ENCODE measurements at places on chromosomes 12 and 14.
A peak's percentile ranks its signal among the peaks of the same experiment; 100 is the strongest.

- no peak for DNase-seq
Measured at GRCh38 chr12:100724071-100724470, 70.5 kb upstream of the ANO4 start.

GRCh38 chr14:78425330-78425729 lies 255.2 kb downstream of the NRXN3 start:
- no peak for DNase-seq

DNA sequence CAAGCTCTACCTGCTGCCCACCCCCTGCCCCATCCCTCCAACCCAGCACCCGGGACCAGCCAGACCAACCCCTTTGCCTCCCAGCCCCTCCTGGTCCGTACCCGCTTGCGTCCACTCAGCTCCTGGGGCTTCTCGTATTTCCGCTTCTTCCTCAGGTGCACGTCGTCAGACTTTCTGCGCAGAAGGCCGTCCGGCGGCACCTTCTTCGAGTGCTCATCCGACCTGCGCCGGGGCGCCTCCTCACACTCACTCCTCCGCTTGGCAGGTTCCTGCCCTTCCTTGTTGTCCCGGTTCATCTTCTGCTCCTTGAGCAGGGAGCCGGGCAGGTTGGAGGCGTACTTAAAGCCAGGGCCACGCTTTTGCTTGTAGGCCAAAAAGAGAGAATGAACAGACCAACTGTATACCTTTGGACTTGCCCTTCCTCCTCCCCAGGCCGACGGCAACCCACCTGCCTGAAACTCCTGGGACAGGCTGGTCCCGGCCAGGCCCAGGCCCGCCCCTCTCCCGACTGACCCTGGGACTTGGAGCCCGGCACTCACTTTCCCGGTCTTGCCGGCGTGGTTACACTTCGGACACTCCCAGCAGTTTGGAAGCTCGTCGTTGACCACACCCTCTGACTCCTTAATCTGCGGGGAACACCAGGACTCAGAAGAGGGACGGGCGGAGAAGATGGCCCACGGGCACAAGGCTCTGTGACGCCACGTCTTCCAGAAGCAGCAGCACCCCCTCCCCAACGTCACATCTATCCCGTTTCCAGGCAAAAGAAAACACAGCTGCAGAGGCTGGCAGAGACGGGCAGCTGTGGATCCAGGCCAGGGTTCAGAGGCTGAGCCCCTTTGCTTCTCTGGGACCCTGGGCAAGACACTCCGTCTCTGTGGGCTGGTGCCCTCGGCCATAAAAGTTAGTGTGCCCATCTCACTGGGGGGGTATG lies 44.3 kb downstream of the RNF34 start:
- DNase-seq, result no peak

DNA sequence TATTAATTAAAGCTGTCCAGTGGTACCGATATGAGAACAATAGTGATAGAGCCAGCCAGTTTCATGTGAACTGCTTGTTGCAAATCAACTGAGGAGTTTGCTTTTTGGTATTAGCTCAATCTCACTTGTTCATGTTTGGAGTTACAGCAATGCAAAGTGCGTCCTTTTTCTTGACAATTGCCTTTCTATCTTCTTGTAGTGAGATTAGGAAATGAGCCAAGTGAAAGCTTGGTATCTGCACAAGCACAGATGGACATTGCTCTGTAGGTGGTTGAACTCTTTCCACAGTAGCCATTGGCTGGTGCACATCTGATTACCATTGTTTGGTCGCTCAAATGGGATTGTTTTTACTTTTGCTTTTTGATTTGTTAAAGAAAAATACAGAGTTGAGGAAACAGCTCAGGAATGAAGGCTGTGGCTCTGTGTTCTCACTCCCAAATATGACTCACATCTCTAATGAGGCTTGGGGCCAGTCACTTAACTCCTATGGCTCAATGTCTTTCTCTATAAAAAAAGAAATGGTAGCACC lies 241.4 kb downstream of the BMP4 start:
- peak; percentile 8 for DNase-seq

- DNase-seq, result no peak
Measured at GRCh38 chr12:117592588-117593305, 231.3 kb upstream of the NOS1 start.

GRCh38 chr12:123043536-123044001 lies 63.1 kb downstream of the ARL6IP4 start:
- DNase-seq, result peak; percentile 67

GRCh38 chr14:99790978-99791376 lies 2.2 kb upstream of the EML1 start:
- DNase-seq, result no peak

GRCh38 chr12:24838531-24838950 lies 110.4 kb downstream of the BCAT1 start:
- no peak for DNase-seq

- DNase-seq, result no peak
Measured at GRCh38 chr14:54535126-54535525, 25.4 kb downstream of the CGRRF1 start.

- DNase-seq, result no peak
Measured at GRCh38 chr12:18135086-18135485, 45.1 kb upstream of the RERGL start.

- no peak for DNase-seq
Measured at GRCh38 chr14:41973178-41973577, 366.5 kb downstream of the LRFN5 start.

- DNase-seq, result no peak
Measured at GRCh38 chr12:131056626-131057025, 102.9 kb downstream of the ADGRD1 start.

DNA sequence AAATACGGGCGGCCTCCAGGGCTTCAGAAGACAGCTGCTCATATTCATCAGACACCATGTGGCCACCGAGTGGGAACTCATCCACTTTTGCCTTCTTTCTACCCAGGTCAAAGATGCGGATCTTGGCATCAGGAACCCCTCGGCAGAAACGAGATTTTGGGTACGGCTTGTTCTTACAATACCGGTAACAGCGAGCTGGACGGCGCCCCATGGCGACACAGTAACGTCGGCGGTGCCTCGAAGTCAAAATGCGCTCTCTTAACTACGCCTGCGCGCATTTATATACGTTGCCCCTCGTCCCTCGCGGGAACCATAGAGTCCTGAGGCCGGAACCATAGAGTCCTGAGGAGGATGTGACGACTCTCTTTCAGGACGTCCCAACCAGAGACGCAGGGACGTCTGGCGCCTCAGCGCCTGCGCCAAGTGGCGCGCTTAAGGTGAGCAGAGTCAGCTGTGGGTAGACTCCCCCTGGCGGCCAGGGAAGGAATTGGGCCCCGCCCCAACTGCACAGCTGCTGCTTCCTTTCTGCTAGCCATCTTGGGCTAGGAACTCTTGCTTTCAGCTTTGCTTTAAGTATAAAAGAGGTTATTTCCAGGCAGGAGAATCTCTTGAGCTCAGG lies at the start of gene RPL10L:
TSS of gene RPL10L (minus strand) at position 256 of the 619 bp plus-strand sequence. CDS start at position 211, 45 bp downstream.
- DNase-seq, result no peak

DNA sequence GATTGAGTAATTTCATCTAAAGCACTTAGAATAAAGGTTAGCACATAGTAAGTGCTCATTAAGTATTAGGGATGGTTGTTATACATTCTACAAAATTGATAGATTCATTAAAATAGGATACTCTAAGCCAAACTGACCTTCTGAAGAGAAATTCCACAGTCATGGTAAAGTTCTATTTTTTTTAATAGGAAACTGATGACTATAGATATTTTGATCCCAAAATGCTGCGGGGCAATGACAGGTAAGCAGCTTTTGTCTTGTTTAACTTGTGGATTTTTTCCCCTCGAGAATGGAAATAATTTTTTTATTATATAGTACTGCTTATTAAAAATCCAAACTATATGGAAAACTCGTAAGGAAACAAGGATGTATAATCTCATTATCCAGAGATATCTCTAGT lies 97.0 kb downstream of the SCFD1 start:
- no peak for DNase-seq

DNA sequence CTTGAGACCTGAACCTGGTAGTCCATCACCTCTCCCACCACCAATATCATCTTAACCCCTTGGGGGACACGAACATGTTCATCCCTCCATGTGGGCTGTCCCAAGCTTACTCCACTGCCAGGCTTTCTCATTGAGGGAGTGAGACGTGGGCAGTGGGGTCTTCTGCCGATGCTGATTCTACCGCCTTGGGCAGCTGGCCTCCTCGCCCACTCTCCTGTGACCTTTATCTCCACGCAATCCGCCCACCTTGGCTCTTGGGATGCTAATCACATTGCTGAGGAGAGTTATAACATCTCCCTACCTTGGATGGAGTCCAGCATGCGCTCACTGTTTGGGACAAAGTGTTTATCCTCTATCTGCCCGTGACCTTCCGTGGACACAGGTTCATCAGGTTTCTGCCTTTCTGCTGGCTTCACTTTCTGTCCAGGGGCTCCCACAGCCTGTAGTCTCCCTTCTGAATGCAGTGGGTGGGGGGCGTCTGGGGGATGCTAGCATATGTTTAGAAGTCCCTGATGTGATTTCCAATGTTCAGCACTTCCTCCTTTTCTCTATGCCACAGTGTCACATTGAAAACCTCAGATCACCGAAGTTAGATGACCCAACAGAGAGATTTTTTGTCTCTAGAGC lies 53.2 kb upstream of the ESRRB start:
- no peak for DNase-seq

DNA sequence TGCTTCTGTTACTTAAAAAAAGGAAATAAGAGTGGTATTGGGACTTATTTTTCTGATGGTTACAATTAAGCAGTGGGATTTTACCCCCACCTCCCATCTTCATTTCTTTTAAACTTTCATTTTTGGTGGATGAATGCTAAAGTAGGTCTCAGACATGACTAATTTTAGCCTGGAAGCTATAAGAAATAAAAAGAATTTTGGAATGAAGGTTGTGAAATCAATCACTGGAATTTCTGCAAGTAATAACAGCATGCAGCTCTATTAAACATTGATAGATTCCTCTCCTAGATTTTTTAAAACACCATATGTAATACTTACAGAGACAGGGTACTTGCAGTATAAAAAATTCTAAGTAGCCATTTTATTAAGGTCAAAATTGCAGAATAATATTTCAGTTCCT lies 164.2 kb upstream of the CLEC14A start:
- DNase-seq, result no peak

- no peak for DNase-seq
Measured at GRCh38 chr14:94561656-94562010, 391 bp downstream of the SERPINA4 start.

DNA sequence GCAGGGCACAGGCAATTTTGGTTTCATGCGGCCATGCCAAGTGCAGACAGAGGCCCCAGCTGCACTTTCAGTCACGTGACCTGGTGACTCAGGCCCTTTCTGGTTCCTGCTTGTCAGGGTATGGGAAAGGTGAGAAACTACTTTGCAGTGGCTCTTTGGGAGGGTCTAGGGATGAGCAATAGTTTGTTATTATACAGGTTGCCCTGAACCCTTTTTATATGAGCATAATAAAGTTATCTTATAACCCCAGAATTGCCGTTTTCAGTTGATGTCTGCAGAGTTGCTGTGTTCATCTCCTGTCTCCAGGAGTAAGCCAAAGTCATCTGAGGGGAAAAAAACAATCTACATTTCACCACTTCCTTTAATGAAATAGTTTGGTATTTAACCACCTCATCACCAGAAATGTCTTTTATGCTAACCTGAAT lies 30.9 kb upstream of the EMP1 start:
- peak; percentile 55 for DNase-seq

DNA sequence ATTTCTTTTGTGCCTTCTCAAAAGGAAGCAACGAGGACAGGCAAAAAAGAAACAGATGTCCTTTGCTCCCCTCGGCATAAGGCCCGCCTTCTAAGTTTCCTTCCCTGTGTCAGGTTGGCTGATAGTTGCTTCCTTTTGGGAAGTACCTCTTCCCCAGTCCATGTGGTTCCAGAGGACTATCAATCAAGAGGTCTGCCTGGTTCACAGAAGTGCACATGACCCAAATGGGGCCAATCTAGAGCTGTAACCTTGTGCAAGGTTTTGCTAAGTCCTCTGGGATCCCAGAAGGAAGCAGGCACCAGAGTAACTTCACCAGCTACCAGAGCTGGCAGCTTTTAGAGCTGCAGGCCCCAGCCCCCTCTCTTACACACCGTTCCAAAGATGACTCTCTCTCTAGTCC lies 42.6 kb downstream of the TMEM63C start:
- DNase-seq, result no peak

- no peak for DNase-seq
Measured at GRCh38 chr12:63319936-63320633, 169.1 kb upstream of the AVPR1A start.

DNA sequence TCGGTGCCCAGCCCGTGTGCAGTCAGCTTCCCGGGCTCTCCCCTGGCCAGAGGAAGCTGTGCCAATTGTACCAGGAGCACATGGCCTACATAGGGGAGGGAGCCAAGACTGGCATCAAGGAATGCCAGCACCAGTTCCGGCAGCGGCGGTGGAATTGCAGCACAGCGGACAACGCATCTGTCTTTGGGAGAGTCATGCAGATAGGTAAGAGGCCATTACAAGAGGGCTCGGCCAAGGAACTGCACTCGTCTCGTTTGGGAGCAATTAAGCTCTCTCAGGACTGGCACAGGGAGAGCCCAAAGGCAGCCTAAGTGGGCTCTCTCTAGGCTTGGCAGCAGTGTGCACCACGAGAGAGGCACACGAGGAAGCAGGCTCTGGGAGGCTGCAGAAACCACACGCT lies 3.7 kb downstream of the WNT5B start:
- no peak for DNase-seq

- no peak for DNase-seq
Measured at GRCh38 chr14:74402401-74403251, 23.4 kb downstream of the SYNDIG1L start.

DNA sequence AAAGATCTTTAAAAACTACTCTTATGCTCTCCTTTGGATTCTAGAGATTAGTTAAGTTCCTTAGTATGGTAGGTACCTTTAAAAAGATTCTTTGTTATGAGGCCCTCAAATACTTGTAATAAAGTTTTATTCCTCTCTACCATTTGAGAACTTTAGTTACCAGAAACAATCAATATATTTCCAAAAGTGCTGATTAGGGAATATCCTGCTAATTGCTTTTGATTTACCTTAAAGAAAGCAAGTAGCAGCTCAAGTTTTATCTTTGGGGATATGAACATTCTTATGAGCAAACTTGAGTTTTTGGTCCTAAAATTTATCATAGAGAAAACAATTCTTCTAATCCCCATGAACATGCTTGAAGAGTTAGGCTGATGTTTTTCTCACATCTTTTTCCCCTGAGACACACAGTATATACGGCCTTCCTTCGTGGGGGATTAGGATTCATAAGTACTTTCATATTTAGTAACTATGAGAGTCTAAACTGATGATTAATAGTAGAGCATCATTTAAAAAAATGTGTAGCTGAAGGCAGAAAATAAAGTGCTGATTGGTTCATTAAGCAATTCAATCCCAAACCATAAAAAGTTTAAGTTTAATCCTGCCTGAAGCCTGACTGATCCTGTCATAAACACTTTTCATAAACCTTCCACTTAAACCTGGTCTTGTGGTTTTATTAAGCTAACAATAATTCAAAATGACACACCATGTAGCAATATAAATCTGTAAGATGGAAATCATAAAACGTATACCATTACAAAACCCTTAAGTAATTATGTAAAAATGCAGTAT lies 380.5 kb upstream of the FBXO33 start:
- DNase-seq, result no peak

- peak; percentile 77 for DNase-seq
Measured at GRCh38 chr14:64788706-64789105, 84.5 kb downstream of the PLEKHG3 start.

DNA sequence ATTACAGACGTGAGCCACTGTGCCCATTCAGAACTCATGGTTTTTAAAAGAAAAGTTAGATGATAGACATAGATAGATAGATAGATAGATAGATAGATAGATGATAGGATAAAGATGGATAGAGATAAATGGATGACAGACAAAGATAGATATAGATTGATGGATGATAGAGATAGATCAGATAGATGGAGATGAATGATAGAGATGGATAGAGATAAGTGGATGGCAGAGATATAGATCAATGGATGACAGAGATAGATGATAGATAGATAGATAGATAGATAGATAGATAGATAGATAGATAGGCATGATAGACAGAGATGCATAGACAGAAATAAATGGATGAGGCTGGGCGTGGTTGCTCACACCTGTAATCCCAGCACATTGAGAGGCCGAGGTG lies 13.7 kb upstream of the SLC25A3 start:
- no peak for DNase-seq

All from RKO (cell line).